ENCODE measurements at places on chromosomes 6 and 20.

GRCh38 chr6:166796610-166797009 lies 159.7 kb downstream of the RNASET2 start:
- no peak for DNase-seq

DNA sequence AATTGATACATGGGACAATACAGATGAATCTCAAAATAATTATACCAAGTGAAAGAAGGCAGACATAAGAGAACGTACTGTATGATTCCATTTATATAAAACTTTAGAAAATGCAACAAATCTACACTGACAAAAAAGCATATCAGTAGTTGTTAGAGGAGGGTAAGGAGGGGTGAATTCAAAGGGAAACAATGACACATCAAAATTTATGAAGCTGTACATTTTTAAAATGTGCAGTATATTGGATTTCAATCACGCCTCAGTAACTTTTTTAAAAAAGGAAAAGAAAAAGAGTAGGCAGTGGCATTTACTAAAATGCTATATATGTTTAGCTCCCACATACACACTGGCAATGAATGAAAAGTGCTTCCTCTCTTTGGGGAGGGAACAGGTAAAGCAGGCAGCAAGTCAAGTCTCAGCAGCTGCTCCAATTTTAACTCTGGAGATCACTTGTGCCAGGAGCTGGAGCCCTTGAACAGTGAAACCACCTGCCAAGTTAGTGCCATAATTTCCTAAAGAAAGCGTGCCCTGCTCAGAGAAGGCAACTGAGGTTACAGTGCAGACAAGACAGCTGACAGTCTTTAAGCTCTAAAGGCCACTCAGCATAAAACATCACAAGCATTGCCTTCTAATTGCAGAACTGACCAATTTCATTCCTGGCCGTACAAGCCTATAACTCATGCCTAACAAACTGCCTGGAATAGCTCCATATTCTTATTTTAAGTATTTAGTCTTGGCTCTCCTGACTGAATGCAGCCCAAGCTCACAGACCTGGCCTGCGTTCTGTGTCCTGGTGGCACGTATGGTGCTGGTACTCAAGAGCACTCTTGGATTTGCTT lies 10.9 kb downstream of the FKBP1A start:
- peak; percentile 64 for DNase-seq

DNA sequence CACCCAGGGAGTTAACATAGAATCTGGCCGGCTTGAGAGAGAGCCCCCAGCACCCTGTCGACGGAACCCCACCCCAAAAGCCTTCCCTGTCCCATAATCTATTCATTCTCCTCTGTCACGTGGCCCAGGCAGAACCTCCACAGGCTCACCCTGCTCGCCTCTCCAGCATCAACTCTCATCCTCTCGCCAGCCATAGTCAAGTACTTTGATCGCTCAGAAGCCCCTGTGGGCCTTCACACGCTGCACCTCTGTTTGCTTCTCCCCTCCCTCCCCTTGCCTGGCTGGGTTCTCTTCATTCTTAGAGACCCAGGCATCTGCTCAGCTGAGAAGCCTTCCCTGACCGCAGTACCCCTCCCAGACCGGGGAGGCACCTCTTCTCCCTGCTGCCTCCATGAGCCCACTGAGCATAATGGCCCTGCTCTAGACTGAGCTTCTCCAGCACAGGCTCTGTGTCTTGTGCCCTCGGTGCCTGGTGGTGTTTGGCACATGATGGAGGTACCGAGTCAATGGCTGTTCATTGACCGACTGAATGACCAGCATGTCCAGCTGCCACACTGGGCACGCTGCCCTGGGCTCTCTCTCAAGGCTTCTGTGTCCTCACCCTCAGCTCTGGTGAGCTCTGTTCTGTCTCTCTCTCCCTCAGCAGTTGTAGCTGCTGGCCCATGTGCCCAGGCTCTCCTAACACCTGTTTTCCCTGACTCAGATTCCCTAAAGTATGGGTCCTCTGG lies 33.7 kb downstream of the PKIG start:
- DNase-seq, result no peak

GRCh38 chr6:24458941-24459340 lies 30.4 kb downstream of the GPLD1 start:
- no peak for DNase-seq

DNA sequence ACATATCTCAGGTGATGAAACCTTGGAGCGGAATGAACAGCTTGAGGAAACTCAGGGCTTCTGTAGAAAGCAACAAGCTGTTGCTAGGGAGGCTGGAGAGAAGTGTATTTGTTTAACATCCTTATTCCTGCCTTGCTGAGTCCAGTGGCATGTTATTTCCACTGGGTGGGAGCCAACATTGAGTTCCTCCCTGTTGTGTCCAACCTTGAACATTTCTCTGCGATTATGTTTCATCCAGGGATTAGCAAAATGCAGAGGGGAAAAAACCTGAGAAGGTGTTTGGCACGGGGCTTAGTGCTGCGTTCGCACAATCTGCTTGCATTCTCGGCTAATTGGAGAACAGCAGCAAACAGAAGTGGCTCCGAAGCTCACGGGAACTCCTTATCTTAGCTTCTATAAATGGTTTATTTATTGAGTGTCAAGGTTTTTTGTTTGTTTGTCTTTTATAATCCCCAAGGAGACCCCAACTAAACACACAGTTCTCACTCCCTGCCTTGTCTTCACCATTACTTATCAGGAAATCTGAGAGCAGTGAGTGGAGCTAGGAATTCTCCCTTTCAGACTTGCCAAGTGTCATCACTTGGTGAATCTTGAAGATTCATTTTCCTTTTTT lies 412.8 kb downstream of the CDC5L start:
- DNase-seq, result peak; percentile 51

- no peak for DNase-seq
Observed at GRCh38 chr6:48135323-48136084, 24.5 kb upstream of the PTCHD4 start.

DNA sequence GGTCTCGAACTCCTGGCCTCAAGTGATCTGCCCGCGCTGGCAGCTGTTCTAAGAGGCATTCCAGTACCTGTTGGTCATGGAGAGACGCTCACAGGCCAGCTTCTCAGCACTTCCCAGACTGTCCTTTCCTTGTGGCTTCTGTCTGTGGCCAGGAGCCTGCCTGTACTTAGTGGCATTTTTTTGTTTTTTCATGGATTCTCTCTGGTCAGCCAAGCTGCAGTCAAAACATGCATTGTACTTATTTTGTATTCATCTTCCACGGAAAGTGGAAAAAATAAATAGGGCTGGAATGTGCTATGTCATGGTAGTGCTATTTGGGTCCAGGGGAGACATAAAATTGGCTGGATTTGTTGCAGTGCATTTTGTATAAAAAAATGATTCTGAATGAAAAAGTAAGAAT lies 29.1 kb downstream of the ZDHHC14 start:
- no peak for DNase-seq

- DNase-seq, result no peak
Observed at GRCh38 chr6:25175196-25175595, 104.0 kb upstream of the CARMIL1 start.

- DNase-seq, result peak; percentile 4
Observed at GRCh38 chr6:63236398-63236817, 25.1 kb downstream of the FKBP1C start.

DNA sequence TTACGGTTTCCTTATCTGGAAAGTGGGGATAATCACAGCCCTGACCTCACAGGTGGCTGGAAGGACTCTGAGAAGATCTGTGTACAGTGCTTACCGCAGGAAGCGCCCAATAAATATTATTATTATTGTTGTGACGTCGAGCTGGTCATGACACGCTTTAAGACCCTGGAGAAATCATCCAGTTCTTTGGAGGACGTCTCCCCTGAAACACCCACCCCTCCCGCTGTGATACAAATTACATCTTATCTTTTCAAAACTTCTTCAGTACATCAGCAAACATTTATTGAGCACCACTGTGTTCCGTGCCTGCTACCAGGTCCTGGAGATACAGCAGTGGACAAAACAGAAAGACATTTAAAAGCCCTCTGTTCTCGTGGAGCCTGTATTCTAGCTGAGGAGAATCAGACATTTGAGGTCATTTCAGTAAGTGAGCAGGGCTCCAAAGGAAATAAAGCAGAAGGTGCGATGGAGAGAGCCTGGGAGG lies 118.7 kb downstream of the CEBPB start:
- DNase-seq, result no peak

DNA sequence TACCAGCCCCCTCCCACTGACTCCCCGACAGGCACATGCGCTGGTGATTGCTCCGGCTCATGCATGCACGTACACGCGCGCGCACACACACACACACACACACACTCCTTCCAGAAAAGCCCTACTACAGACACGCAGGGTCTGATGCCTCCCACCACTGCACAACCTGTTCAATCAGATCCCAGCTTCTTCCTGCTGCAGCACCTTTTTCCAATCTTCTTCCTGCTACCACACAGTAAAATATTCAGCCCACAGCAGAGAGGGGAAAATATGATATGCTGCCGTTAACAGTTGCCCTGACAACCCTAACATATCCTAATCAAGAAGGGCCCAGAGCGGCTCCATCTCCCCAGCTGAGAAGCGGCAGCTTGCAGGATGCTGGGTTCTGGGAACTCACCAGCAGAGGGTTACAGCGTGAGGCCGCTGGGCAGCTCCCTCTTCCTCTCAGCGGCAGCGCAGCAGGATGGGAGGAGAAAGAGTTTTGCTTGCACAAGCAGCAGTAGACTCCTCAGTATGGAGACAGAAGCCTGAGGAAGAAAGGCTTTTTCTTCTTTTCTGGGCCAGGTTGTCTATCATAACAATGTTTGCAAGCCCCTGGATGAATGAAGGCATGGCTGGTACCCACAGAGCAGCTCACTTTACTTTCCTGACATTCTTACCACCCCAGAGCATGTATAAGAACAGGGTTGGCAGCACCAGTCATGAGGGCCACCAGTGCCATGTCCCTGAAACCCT lies 23.9 kb downstream of the MAP7 start:
- DNase-seq, result peak; percentile 93

- DNase-seq, result no peak
Observed at GRCh38 chr6:73078333-73078862, 146.9 kb downstream of the KHDC1L start.

DNA sequence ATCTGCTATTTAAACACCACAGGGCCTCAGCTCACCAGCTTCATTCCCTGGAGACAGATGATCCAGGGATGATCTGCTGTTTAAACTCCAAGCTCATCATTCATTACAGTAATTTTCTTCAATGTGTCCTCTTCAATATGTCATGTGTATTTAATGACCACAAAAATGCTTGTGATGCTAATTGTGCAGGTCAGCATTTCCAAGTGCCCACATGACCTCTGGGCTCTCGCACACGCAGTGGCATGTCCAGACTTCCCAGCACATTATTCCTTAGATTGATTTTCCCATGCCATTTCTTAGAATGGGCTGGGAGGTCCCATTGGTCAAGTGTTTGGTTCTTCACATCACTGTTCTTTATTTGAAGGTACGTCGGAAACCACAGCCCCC lies 434.4 kb downstream of the HAO1 start:
- DNase-seq, result peak; percentile 31

DNA sequence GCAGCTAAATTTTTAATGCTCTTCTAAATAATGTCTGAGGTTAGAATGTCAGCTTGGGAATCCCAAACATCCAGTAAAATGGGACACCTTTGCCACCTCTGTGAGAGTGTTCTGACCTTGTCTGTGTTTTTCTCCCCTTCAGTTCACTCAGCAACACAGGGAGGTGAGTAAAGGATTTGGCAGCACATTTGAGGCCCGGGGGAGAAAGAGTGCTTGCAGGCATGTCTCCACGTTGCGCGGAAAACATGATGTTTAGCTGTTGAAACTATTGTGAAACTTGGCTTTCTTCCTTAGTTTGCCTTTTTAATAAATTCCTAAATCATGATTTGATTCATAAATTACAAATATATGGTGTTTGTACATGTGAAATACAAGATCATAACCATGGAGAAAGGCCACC lies 707.8 kb upstream of the FLRT3 start:
- no peak for DNase-seq

All from NCI-H1417 (cell line).